ENCODE measurements at places on chromosomes 4 and X. TPM values are rescaled to one million over a fixed set of nuclear protein-coding genes. Genes with fewer than 3 reads are reported as not detected.

The SMIM43 gene
- 0.59 TPM for total RNA-seq

The UGT2A1 gene
- not detected for total RNA-seq

The DCAF12L1 gene
- total RNA-seq: not detected

The ASB12 gene
- 0.17 TPM for total RNA-seq

The SSX2 gene
- total RNA-seq: not detected

The PRKX gene
- 10.3 TPM for total RNA-seq

The TMPRSS11A gene
- not detected for total RNA-seq

The PDLIM3 gene
- 7.9 TPM for total RNA-seq

The SFRP2 gene
- total RNA-seq: 3.2 TPM

The TAF7L gene
- 0.17 TPM for total RNA-seq

The FGFRL1 gene
- 37.3 TPM for total RNA-seq

The RASL11B gene
- 0.59 TPM for total RNA-seq

The GPM6B gene
- total RNA-seq: 9.4 TPM

The GSPT2 gene
- total RNA-seq: 5.2 TPM

The FGFBP2 gene
- total RNA-seq: not detected

The CSAG1 gene
- not detected for total RNA-seq

The JCHAIN gene
- not detected for total RNA-seq

The UGT2B17 gene
- total RNA-seq: not detected

The INTS6L gene
- total RNA-seq: 1.8 TPM

The FATE1 gene
- not detected for total RNA-seq

The PABPC4L gene
- total RNA-seq: 0.59 TPM

The SYTL4 gene
- total RNA-seq: 3.5 TPM

The PRRG3 gene
- not detected for total RNA-seq

The DMP1 gene
- not detected for total RNA-seq

The MAPK10 gene
- 4.0 TPM for total RNA-seq

The NR3C2 gene
- total RNA-seq: 0.17 TPM

The MAGEA2 gene
- not detected for total RNA-seq

The POLA1 gene
- 10.1 TPM for total RNA-seq

The SLC2A9 gene
- 0.17 TPM for total RNA-seq

The TLR6 gene
- 0.45 TPM for total RNA-seq

The CTAG2 gene
- total RNA-seq: 2.7 TPM

The DEFB131A gene
- total RNA-seq: not detected

The RBM47 gene
- total RNA-seq: 0.50 TPM

The PJA1 gene
- total RNA-seq: 19.5 TPM

The GAGE1 gene
- not detected for total RNA-seq

All from bronchus fibroblast of lung (primary cell).